Smooth muscle cell of bladder (primary cell): ENCODE measurements at places on chromosomes 1 and 21. TPM values are rescaled to one million over a fixed set of nuclear protein-coding genes. Genes with fewer than 3 reads are reported as not detected.

The KIRREL1 gene
- total RNA-seq = 95.4 and 131 TPM in 2 replicates

The RGS16 gene
- 0.71 and 2.4 TPM in 2 replicates for total RNA-seq

The UBL4B gene
- not detected in 2 replicates for total RNA-seq

The MYOG gene
- not detected in 2 replicates for total RNA-seq

The PGLYRP4 gene
- total RNA-seq = not detected in 2 replicates

The SPRR2A gene
- total RNA-seq = not detected in 2 replicates

The PIK3CD gene
- 3.6 and 3.8 TPM in 2 replicates for total RNA-seq

The MINDY1 gene
- 6.4 and 6.6 TPM in 2 replicates for total RNA-seq

The RPS8 gene
- total RNA-seq = 1,727 and 1,738 TPM in 2 replicates

The PDZK1 gene
- total RNA-seq = 0.28 and 0.46 TPM in 2 replicates

The IL19 gene
- total RNA-seq = 0.28 TPM in 1 of 2 replicates, not detected in the other

The GREM2 gene
- 7.8 and 10.0 TPM in 2 replicates for total RNA-seq

The ARV1 gene
- 13.7 and 13.8 TPM in 2 replicates for total RNA-seq

The SYT14 gene
- 0.65 and 1.8 TPM in 2 replicates for total RNA-seq

The TRIM67 gene
- total RNA-seq = under 0.01 TPM in 1 of 2 replicates, not detected in the other

The KRTAP13-2 gene
- total RNA-seq = not detected in 2 replicates

The MAP3K6 gene
- total RNA-seq = 8.7 and 13.0 TPM in 2 replicates

The KDF1 gene
- total RNA-seq = not detected in 2 replicates

The CLEC20A gene
- not detected in 2 replicates for total RNA-seq

The DONSON gene
- 8.7 and 9.8 TPM in 2 replicates for total RNA-seq

The SNX7 gene
- total RNA-seq = 48.1 and 52.4 TPM in 2 replicates

The FAM43B gene
- total RNA-seq = under 0.01 TPM in 1 of 2 replicates, not detected in the other

The DCDC2B gene
- total RNA-seq = under 0.01 TPM in 1 of 2 replicates, not detected in the other

The VAMP4 gene
- total RNA-seq = 5.7 and 5.8 TPM in 2 replicates

The LCE1A gene
- total RNA-seq = not detected in 2 replicates

The DPYD gene
- 66.0 and 85.5 TPM in 2 replicates for total RNA-seq

The MSH4 gene
- 0.14 and 0.46 TPM in 2 replicates for total RNA-seq
